ENCODE measurements at places on chromosomes 12 and 14.

- no peak for DNase-seq
Observed at GRCh38 chr14:67239582-67239981, 1.7 kb upstream of the PALS1 start.

GRCh38 chr12:90839346-90839745 lies 115.6 kb downstream of the CCER1 start:
- no peak for DNase-seq

DNA sequence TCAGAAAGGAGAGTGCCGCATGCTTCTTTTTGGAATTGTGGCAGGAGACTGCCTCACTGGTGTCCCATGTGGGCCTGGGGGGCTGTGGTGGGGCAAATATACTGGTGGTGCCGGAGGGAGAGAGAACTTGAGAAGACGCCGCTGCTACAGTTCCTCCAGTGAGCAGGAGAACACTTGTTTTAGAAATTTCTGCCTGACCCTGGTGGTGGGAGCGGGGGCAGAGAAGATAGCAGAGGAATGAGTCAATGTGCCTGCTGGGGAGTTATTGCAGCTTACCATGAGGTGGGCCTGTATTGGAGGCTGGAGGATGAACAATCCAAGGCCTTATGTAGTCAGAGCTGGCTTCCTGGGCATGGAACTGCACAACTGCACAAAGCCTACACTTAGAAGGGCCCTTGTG lies 211.8 kb downstream of the SNAPC1 start:
- DNase-seq, result no peak

- peak; percentile 61 for DNase-seq
Observed at GRCh38 chr12:54358191-54358944, 5.9 kb downstream of the GPR84 start.

All from NCI-H2227 treated with DMSO at 0.1 percent for 48 hours (cell line).